ENCODE measurements at places on chromosomes 13 and 19.

- no peak for DNase-seq
Measured at GRCh38 chr13:95073747-95074311, 227.4 kb downstream of the ABCC4 start.

- no peak for DNase-seq
Measured at GRCh38 chr13:113667771-113668490, 912 bp downstream of the GRK1 start.

GRCh38 chr13:99075268-99076191 lies 97.7 kb upstream of the DOCK9 start:
- DNase-seq: no peak

GRCh38 chr19:6531163-6531955 lies 533 bp downstream of the TNFSF9 start:
- DNase-seq: no peak

DNA sequence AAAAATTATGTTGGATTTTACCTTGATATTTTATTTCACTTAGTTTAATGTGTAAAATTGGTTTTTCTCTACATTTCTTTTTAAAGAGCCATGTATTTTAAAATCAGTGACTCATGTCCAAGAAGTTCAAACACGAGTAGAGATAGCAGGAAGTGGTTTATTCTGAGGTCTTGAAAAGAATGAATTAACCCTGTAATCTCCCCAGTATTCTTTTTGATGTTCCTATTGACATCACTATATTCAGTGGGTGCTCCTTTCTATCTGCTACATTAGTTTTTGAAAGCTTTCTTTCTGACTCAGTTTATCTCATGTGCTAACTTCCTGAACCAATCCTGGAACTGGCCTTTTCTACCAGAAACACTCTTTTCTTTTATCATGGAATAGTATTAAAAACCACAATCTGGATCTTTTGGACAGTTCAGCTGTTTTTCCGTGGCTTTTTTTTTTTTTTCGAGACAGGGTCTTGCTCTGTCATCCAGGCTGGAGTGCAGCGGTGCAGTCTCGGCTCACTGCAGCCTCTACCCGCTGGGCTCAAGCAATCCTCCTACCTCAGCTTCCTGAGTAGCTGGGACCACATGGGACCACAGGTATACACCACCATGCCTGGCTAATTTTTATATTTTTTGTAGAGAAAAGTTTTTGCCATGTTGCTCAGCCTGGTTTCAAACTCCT lies 114.9 kb downstream of the PCCA start:
- DNase-seq: no peak

GRCh38 chr13:21831654-21832324 lies 160.9 kb downstream of the FGF9 start:
- no peak for DNase-seq

- no peak for DNase-seq
Measured at GRCh38 chr19:3902317-3902973, 22.0 kb downstream of the ATCAY start.

GRCh38 chr13:48731001-48731658 lies 77.4 kb downstream of the CYSLTR2 start:
- no peak for DNase-seq

DNA sequence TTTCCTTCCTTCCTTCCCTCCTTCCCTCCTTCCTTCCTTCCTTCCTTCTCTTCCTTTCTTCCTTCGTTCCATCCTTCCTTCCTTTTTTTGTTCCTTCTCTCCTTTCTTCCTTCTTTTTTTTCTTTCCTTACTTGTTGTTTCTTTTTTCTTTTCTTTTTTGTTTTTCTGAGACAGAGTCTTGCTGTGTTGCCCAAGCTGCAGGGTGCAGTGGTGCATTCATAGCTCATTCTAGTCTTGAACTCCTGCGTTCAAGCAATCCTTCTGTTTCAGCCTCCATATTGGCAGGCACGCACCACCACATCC lies 5.5 kb upstream of the EEF2 start:
- DNase-seq: no peak

- no peak for DNase-seq
Measured at GRCh38 chr19:31352296-31352781, 3.1 kb upstream of the TSHZ3 start.

GRCh38 chr13:28613562-28613961 lies 45.4 kb upstream of the POMP start:
- DNase-seq: no peak

GRCh38 chr13:19643652-19644051 lies 10.2 kb downstream of the MPHOSPH8 start:
- no peak for DNase-seq

GRCh38 chr13:59409211-59409610 lies 754.5 kb downstream of the DIAPH3 start:
- DNase-seq: no peak

GRCh38 chr19:18483119-18483890 lies 38.6 kb downstream of the ELL start:
- DNase-seq: no peak

DNA sequence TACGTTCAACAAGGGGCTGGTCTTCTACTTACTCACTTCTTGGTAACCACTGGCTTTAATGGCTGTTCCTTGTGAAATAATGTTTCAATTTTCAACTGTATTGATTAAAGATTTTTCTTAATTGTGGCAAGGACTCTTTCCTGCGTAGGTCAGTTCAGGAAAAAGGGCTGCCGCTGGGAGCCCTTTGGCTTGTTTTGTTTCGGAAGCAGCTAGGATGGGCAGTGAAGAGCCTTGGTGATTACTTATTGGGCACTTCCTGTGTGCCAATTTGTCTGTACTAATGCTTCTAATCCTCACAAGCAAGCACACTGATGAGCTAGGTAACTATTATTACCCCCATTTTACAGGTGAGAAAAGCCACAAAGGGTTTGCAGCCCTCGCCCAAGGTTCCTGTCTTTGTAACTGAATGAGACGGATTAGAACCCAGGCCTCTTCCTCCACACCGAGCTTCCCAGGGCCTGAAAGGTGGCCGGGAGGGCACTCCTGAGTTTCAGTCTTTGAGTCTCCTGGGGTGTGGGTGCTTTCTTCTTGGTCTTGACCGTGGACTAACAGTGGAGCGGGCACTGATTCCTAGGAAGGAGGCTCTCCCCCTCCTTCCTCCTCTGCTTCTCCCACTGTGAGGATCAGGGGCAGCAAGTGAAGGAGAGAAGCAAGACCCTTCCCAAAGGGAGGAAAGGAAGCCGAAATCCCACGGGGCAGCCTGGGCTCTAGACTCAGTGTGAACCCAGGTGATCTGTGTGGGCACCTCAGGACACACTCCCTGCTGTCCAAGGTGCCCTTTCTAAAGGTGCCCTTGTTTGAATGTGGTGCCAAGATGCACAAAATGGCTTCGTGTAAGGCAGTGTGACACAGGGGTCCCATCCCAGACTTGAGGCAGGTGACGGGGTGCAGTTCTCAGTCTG lies 3.7 kb downstream of the COL4A2 start:
- no peak for DNase-seq
